ENCODE measurements at places on chromosomes 12 and 14. TPM values are rescaled to one million over a fixed set of nuclear protein-coding genes. Genes with fewer than 3 reads are reported as not detected.
A peak's percentile ranks its signal among the peaks of the same experiment; 100 is the strongest.

TWF1 gene
- 85.9 TPM for total RNA-seq

PTGDR gene
- total RNA-seq: not detected

GPRC5A gene
- total RNA-seq: 468 TPM

DNA sequence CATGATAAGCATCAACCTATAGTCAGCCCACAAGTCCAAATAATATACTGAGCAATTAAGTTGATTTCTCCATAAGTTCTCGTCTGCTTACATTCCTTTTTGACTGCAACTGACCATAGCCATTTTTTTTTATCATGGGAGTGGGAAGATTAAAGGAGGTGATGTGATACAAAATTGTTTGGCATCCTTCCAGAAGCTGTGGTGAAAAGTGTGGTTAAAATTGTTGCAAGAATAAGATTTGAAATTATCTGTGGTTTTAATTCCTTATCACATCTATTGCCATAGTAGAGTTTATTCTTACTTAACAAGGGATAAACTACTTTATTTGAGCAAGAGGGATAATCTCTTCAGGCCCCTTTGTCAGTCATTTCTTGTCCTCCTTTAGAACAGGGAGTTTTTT, 50.7 kb downstream of the LIN52 start:
- H3K27me3 ChIP-seq: no peaks in the 10 kb centered on the region
- no peaks in the 10 kb centered on the region for H3K4me1 ChIP-seq
- H3K4me3 ChIP-seq: no peak overlapping the region
- no peak overlapping the region for H3K27ac ChIP-seq

- no peaks in the 10 kb centered on the region for H3K36me3 ChIP-seq
- peaks cover 92% of the 10 kb centered on the region for H3K4me1 ChIP-seq
- H3K27ac ChIP-seq: peak overlapping the region; percentile 94
- no peak for DNase-seq
- H3K27me3 ChIP-seq: no peaks in the 10 kb centered on the region
- no peak overlapping the region for H3K4me3 ChIP-seq
Measured at GRCh38 chr14:61476754-61477410, 155.5 kb downstream of the PRKCH start.

DNA sequence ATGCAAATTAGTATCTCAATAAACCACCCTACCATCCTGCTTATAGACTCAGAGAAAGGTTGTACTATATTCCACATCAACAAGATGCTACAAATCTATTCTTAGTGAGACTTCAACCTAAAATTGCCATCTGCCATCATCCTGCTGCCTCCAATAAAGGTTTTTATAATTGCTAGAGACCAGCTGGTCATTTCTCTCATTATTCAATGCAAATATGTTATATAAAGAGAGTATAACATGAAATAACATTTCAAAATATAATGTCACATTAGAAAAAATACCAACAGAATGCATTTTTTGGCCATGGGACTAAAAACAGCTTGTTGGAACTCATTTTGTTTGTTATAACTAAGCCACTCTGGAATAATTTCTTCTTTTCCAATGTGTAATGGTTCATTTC, 247.3 kb downstream of the LRIG3 start:
- no peak overlapping the region for H3K27ac ChIP-seq
- H3K36me3 ChIP-seq: no peaks in the 10 kb centered on the region
- H3K27me3 ChIP-seq: no peaks in the 10 kb centered on the region
- H3K4me3 ChIP-seq: no peak overlapping the region
- DNase-seq: no peak

DNA sequence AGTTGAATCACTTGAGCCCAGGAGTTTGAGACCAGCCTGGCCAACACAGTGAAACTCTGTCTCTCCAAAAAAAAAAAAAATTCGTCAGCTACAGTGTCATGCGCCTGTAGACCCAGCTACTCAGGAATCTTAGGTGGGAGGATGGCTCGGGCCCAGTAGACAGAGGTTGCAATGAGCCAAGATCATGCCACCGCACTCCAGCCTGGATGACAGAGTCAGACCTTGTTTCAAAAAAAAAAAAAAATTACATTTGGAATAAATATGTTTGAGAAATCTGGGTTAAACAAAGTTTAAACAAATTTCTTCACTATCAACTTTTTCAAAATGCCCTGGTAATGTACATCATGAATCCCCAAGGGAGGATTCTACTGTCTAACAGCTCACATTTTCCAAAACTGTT, 187.0 kb upstream of the RASSF8 start:
- H3K4me1 ChIP-seq: peaks cover 18% of the 10 kb centered on the region
- DNase-seq: no peak
- no peak overlapping the region for H3K4me3 ChIP-seq
- H3K27ac ChIP-seq: no peak overlapping the region

DNA sequence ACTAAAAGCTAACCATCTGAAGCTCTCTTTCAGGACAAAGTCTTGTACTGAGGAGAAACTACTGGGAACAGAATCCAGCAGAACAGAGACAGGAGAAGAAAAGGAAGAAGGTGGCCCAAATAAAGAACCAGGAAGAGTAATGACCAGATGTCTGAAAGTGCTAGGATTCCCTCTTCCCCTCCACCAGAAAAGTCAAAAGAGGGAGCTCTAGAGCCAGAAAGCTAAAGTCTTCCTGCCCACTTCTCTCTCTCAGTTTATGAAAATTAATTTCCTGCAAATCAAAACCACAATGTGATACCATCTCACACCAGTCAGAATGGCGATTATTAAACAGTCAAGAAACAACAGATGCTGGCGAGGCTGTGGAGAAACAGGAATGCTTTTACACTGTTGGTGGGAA, 47.2 kb downstream of the SPPL3 start:
- no peaks in the 10 kb centered on the region for H3K36me3 ChIP-seq
- H3K27me3 ChIP-seq: no peaks in the 10 kb centered on the region
- no peak overlapping the region for H3K27ac ChIP-seq
- no peak overlapping the region for H3K4me3 ChIP-seq

Data from PC-9 (cell line).